ENCODE measurements at places on chromosomes 2 and 18.

- no peak for DNase-seq
These were observed 18.2 kb downstream of the AOX1 start for GRCh38 chr2:200603972-200604371.

DNA sequence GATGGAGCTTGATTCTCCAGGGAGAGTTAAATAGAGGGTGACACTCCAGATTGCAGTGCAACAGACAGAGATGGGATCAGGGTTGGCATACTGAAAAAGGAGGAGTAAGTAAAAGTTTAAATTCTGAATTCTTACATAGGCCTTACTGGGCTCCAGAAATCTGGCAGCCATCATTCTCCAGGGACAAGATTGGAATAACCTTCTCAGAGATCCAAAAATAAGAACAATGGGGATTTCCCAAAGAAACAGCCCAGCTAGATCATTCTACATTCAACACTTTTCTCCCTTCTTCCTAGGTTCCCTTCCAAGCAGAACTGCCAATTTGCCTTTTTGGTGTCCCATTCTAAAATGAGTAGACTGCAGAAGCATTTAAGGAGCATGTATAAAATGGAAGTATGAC is 14.9 kb upstream of the SERPINB2 start:
- no peak for DNase-seq

DNA sequence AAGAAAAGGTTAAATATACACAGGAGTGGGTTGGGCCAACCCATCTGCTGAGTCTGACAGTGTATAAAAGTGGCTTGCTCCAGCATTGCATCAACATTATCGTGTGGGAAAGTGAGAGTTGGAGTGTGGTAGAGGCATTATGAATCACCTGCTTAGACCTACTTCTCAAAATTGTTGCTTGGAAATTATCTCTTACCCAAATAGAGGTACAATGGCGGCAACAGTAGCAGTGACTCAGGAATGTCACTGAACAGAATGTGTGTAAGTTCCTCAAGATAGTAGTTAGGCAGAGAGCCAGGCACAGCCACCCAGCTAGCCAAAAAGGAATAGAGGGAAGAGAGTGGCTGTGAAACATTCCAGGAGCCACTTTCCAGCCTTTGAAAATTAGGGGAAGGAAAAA is 616.0 kb downstream of the NUP35 start:
- DNase-seq: no peak

GRCh38 chr18:21669736-21670285 is 34.8 kb downstream of the ABHD3 start:
- no peak for DNase-seq

DNA sequence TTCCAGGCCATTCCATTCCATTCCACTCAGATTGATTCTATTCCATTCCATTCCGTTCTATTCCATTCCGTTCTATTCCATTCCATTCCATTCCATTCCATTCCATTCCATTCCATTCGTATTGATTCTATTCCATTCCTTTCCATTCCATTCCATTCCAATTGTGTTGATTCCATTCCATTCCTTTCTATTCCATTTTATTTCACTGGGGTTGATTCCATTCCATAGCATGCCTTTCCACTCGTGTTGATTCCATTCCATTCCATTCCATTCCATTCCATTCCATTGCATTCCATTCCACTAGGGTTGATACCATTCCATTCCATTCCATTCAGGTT is 1142.3 kb downstream of the RPIA start:
- no peak for DNase-seq

Measured in activated T-cell treated with anti-CD3 and anti-CD28 coated beads for 1 hour (primary cell).